ENCODE measurements at places on chromosomes 1 and 21.

DNA sequence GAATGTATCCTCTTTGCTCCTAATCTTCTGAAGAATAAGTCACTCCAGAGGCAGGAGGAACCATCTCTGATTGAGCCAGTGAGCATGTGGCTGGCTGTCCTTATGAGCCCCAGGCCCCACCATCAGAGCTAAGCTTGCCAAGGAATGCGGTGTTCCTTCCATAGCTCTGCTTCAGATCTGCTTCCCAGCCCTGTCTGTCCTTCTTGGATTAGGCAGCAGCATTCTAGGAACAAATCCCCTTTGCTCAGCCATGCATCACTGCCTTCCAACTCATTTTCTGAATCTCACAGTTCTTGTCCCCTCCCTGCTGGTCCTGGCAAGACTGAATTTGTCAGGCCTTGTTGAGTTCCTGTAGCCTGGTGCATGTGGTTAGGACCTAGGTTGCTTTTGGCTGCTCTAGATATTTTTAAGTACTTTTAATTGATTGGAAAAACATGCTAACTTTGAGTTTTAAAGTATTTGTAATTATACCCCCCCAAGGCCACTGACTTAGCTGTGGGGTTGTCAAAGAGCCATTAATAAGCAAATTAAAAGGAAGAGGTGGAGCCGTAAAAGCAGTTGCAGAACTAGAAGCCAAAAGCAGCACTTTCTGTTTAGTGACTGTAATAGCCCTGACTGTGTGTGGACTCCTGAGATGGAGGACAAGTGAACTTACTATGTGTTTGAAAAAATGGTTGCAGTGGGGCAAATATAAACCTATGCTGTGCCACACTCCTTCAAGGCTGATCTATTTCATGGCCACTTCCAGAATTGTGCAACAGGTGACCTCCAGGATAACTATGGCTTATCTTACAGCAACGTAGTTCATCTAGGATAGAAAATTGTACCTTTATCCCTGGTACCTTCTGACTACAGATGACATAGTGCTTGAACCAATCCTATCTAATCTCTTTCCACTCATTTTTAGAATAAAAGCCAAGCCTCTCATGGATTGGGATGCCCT is 61.3 kb upstream of the BACH1 start:
- DNase-seq = no peak

DNA sequence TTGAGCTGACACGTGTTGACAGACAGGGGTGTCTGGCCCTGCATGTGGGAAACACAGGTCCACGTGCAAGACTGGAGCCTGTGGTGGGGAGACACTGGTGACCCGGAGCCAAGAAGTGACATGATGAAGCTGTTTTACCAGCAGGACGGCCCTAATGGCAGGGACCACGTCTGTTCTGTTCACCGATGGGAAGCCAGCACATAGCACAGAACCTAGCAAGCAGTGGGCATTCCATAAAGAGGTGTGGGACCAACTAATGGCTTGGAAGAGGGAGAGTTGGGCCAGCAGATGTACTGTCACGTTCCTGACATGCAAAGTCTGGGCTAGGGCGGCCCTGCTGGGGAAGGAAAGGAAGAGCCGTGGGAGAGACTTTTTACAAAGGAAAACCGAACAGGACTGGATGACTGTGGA is 15.3 kb downstream of the NAV1 start:
- no peak for DNase-seq

DNA sequence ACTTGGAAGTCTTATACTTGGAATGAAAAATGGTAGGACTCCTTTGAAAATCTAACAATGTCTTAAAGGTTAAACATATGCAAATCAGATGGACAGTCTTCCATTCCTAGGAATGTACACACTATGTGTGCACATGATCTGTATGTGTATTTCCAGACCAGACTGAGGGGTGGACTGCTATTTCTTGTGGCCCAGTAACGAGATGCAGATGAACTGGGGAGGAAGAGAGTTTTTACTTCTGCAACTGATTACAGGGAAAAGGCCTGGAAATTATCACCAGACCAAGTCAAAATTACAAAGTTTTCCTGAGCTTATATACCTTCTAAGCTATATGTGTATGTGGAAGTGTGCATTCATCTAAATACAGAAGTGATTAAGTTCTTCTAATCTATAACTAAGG is 17.7 kb downstream of the NBPF3 start:
- DNase-seq = no peak

DNA sequence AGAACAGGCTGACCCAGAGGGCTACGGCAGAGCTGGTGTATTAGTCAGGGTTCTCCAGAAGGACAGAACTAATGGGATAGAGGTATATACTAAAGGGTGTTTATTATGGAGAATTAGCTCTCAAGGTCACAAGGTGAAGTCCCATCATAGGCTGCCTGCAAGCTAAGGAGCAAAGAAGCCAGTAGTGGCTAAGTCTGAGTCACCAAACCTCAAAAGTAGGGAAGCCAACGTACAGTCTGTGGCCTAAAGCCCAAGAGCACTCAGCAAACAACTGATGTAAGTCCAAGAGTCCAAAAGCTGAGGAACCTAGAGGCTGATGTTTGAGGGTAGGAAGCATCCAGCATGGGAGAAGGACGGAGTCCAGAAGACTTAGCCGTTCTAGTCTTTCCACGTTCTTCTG is 179.2 kb downstream of the BACH1 start:
- no peak for DNase-seq

DNA sequence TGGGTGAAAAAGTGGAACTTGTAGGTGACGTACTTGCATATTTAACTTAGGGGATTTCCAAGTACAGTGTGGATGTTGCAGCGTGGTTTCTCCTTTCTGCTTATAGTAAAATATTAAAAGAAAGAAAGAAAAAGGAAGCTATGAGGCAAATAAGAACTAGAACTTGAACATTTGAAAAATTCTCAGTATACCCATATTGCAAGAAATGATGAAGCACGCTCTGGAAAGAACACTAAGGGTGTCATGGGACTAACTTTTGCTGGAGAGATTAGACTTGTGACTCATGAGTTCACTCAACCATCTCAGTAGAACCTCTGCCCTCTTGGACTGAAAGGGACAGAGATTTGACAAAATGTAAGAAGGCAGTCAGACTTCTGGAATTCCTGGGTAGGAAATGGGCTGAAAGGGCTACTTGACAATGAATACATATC is 704.5 kb upstream of the ADGRL4 start:
- no peak for DNase-seq

DNA sequence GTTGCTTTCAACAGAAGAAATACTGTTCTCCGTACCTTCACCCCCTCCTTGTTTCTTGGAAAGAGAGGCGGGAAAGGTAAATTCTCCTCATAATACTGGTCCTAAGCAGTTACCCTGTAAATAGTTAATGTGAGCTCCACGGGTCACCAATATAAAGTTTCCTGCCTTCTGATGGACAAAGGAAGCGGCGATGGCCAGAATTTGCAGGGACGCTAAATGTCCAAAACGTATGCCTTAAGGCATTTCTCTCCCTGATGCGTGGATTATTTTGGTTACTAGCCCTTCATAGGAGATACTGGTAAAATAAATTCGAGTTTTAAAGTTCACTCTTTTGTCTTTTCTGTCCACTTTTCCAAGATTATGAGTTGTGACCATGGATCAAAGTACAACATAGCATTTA is 898 bp upstream of the PTGS2 start:
- no peak for DNase-seq

DNA sequence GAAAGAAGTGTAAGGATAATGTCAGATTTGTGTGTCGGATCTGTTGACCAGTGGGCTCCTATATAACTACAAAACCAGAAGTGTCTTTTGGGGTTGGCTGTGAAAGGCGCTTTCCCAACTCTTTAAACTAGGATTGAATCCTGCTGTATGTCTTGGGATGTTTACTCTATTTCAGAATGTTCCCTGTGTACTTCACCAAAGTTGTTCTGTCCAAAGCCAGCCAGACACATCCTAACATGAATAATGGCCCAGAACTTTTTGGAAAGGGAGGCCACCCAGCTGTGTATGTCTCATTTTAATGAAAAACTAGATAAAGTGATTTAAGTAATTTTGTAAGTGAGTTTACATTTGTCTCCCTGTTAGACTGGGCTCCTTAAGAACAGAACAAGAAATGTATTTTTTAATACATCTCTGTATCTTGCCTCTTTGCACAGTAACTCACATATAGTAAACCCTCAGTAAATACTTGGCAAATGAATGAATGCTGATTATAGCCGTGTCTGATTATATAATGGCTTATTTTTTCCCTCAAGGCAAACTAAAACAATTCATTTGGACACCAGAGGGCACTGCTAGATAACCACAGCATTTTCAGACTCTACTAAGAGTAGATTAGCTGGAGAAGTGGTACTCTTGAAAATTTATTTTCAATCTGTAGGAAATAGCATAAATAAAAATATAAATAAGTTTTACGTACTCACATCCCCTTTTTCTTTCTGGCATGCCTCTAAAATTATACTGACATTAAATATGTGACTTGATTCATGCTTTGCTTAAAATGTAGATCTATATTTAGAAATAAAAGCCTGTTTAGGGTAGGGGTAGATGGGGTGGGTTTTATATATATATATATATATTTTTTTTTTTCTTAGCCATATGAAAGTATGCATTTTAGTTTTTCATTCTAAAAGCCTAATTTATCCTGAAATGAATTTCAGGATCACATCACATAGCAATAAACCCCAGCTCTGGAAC is 23.8 kb downstream of the TSEN15 start:
- peak; percentile 10 for DNase-seq

- no peak for DNase-seq
Observed at GRCh38 chr1:92359986-92360385, 61.1 kb downstream of the RPAP2 start.

- peak; percentile 74 for DNase-seq
Observed at GRCh38 chr1:223716302-223716862, 4.0 kb downstream of the CAPN2 start.

GRCh38 chr1:5297180-5297885 is 642.9 kb downstream of the AJAP1 start:
- DNase-seq = no peak

GRCh38 chr1:52598729-52599128 is 3.4 kb upstream of the GPX7 start:
- DNase-seq = no peak

GRCh38 chr21:30081506-30081905 is 85.1 kb downstream of the CLDN17 start:
- DNase-seq = no peak

DNA sequence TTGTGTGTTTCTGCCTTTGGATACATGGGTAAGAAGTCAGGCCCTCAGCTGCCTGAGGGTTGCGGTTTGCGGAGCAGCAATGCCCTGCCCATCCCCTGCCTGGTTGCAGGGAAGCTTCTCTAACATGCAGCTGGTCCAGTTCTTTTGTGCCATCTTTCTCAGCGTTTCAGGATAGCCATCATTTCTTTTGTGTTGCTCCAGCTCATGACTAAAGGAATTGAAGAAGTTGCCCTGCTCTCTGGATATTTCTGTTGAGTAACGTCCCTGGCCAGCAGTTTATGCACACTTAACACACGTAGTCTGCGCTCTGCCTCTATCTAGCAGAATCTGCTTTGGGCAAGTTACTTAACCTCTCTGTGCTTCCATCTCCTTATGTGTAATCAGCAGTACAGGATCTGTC is 62.1 kb downstream of the DOP1B start:
- DNase-seq = no peak

DNA sequence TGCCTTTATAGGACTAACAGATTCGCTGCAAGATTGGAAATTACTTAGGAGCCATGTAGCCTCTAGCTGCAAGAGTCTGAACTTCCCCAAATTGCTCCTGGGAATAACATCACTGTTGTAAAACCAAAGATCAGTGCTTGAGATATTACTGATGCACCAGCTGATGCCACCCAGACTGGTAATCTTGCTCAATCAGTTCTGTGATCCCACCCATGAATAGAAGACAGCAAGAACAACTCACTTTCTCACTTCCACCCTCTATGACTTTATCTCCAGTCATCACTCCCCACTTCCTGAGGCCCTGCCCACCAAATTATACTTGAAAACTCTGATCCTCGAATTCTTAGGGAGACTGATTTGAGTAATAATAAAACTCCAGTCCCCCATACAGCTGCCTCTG is 1011.1 kb downstream of the PLA2G4A start:
- no peak for DNase-seq

DNA sequence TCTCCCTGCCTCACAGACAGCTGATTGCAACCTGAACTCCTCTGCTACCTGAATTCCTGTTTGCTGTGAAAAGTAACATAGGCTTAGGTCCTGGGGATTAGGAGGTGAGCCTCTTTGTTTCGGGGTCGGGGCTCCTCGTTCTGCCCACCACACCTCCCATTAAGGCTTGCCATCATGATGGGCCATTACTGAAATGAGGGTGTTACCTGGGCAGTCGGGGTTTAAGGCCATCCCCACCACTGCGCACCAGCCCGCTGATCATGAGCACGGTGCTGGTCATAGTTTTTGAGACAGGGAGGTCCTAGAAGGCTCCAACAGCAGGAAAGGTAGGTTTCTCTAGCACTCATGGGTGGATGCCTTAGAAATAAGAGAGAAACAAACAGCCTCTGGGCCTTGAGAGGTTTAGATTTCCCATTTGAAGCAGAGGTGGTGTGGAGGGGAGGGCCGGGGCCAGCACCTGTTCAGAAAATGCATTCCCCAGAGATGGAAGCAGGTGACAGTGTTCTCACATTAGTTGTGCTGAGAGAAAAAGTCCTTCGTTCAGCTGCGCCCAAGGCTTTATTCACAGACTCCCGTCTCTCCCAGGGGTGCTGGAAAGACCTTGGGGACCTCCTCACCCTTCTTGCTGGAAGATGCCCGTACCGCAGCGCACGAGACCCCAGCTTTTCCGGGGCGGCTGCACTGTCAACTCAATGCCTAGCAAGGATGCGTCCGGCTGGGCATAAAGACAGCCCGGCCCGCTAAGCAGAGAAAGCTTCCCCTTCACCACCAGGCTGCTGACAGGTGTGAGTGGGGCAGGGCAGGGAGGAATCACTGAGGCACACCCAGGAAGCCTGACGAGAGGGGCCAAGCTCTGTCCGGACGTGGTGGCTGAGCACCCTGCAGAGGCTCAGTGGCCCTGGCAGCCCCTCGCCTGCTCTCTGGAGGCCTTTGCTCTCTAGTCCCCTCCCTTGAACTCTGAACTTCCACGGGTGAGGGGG is 125.5 kb downstream of the PGBD5 start:
- no peak for DNase-seq

GRCh38 chr1:102118150-102118549 is 121.4 kb upstream of the OLFM3 start:
- no peak for DNase-seq

DNA sequence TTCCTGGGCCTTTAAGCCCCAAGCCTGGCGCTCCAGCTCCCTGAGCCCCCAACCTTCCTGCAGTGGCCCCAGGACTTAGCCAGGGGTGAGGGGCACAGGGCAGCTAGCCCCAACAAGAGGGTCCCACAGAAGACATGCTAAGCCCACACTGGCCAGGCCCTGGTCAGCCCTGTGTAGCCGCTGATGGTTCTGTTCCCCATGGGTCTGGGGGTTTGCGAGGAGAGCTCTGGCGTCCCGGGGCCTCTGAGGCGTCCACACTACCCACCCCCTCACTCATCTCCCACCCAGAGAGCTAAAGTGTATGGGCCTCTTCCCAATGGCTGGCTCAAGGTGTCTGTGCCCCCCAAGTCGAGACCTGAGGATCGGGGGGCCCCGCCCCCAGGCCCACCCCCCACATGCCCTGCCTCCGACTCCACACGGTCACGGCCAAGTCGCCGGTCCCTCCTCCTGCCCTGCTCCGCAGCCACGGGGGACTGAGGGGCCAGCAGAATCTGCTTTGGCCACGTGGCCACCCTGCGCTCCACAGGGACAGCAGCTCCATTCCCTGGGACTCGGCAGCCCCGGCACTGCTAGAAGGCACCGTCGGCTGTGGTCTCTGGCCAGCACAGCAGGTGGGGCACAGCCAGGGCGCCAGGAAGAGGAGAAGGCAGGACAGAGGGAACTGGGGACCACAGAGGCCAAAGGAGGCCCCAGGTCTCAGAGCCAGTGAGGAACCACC is 7.8 kb downstream of the TNFRSF18 start:
- DNase-seq = no peak

- no peak for DNase-seq
Observed at GRCh38 chr1:191620883-191621282, 537.4 kb upstream of the RGS18 start.

- DNase-seq = no peak
Observed at GRCh38 chr1:29648026-29648425, 411.7 kb downstream of the PTPRU start.
